ENCODE measurements at places on chromosomes 11 and 22. TPM values are rescaled to one million over a fixed set of nuclear protein-coding genes. Genes with fewer than 3 reads are reported as not detected.

DNA sequence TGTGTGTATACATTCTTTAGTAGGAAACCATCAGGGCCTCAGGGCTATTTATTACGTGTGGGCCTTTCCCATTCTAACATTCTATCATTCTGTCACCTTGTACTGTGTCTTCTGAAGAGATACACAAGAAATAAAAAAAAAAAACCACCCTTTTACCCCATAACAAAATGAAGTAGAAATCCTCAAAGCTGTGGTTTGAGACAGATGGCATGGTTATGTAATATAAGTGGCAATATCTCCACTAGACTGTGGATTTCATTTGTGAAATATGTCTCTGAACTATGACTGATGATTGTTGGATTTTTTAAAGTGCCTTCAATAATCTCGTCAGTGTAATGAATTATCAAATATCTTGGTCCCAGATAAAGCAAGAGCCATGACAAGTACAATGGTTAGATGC, 150.0 kb upstream of the BLID start:
- no peak for DNase-seq

- peak; percentile 60 for DNase-seq
Observed at GRCh38 chr11:114295676-114296604, at the start of gene NNMT. Gene NNMT (plus strand): TSS chr11:114296399. CDS start chr11:114296557, 158 bp downstream.

GRCh38 chr22:44358709-44359440, 46.1 kb upstream of the SHISAL1 start:
- peak; percentile 32 for DNase-seq

- no peak for DNase-seq
Observed at GRCh38 chr11:125918140-125918840, 14.0 kb downstream of the DDX25 start.

Gene UCP3
- 0.46 TPM for total RNA-seq

Gene CXCR5
- total RNA-seq: 0.12 TPM

All from pancreas (tissue), 10 donors.